Esophagus squamous epithelium (tissue), 5 donors: ENCODE measurements at places on chromosomes 11 and 22.

DNA sequence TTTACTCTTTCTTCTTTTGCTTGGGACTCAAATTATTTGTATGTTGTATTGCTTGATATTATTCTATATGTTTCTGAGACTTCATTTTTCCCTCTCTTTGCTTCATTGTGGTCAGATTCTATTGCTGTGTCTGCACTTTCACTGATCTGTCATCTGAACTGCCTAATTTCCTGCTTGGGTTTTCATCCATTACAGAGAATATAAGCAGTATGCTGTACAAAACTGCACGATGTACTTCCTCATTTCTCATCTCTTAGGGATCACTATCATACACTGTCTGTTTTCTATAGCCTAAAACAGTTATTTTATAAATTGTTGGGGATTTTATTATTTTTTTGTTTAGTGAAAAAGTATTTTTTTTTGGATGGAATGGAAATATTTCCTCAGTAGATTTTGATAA lies 736.7 kb upstream of the ANO5 start:
- no peak for DNase-seq

DNA sequence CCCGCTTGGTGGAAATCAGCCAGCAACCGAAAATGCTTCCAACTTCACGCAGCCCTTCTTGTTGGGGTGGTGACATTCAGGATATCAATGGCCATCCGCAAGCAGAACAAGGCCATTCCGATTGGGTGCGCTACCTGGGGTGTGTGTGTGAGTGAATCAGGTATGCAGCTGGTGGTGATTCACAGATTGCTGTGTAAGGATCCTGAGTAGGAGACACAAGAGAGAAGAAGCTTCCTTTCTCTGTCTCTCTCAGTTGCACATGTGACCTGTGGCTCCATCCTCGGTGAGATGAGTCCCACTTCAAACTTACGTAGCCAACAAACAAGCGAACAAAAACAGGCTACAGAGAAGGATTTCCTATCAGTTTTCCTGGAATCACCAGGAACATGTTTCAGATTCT lies 9.6 kb upstream of the TMEM184B start:
- DNase-seq: no peak

GRCh38 chr22:46124383-46125144 lies 25.8 kb upstream of the PPARA start:
- DNase-seq: no peak

GRCh38 chr11:1530686-1531448 lies 41.2 kb downstream of the DUSP8 start:
- DNase-seq: no peak

- DNase-seq: no peak
These were observed 133.2 kb downstream of the DSCAML1 start for GRCh38 chr11:117663821-117664220.

DNA sequence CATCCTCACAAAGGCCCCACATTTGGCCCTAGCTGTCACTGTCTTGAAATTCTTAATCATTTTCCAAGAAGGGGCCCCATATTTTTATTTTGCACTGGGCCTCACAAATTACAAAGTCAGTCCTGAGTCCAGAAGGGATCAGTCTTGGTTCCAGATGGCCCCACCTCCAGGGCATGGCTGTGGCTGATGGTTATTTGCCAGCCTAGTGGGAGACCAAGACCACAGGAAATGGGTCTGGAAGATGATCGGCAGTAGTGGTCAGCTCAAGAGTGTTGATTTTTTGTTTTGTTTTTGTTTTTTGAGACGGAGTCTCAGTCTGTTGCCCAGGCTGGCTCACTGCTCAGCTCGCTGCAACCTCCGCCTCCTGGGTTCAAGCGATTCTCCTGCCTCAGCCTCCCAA lies 47.1 kb upstream of the EMID1 start:
- DNase-seq: no peak

GRCh38 chr11:66818231-66818955 lies 24.8 kb upstream of the RCE1 start:
- DNase-seq: no peak

GRCh38 chr11:95387325-95387724 lies 156.3 kb upstream of the SESN3 start:
- no peak for DNase-seq

DNA sequence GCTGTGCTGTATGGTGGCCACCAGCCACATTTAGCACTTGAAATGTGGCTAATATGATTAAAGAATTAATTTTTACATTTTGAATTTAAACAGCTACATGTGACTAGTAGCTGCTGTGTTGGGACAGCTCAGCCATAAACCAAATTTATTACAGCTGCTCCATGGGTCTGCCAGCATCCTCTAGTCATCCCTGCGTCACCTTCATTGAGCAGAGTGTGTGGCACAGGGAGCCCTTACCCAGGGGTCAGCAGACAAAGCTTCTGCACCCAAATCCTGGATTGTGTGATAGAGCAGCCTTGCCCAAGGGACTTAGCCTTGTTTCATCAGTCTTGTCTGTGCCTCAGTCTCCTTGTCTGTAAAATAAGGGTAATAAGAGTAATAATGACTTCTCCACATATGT lies 19.4 kb upstream of the ACCSL start:
- no peak for DNase-seq

- no peak for DNase-seq
These were observed 33.3 kb upstream of the NNMT start for GRCh38 chr11:114262681-114263512.

DNA sequence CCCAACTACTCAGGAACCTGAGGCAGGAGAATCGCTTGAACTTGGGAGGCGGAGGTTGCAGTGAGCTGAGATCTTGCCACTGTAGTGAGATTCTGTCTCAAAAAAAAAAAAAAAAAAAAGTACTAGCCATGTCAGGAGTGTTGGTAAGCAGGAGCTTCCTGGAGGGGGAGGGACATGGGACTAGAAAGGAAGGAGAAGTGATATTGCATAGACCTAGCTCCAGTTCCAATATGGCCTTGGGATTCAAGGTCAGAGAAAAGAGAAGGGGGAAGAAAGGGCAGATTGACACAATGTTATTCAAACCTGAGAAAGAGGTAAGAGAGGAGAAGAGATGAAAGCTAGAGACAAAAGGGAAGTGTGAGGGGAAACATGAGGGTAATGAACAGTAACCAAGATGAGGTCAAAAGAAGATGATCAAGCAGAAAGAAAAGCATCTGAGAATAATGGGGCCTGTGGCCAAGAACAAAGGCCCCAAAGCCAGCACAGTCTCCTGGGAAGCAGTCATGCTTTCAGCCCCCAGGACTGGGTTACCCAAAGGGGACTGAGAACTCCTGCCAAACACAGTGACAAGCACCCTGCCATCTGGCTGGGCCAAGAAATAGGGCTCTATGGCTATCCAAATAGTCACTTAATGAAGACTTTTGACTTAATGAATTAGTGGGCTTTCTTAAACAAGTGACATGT lies 51.7 kb upstream of the FTH1 start:
- DNase-seq: no peak

GRCh38 chr11:60951904-60952741 lies at the start of gene SLC15A3:
Gene SLC15A3, minus strand, starts transcription at chr11:60952176. Its CDS starts 625 bp downstream, at chr11:60951551.
- DNase-seq: peak; percentile 65

- no peak for DNase-seq
These were observed 796 bp downstream of the POLDIP3 start for GRCh38 chr22:42613872-42614301.

DNA sequence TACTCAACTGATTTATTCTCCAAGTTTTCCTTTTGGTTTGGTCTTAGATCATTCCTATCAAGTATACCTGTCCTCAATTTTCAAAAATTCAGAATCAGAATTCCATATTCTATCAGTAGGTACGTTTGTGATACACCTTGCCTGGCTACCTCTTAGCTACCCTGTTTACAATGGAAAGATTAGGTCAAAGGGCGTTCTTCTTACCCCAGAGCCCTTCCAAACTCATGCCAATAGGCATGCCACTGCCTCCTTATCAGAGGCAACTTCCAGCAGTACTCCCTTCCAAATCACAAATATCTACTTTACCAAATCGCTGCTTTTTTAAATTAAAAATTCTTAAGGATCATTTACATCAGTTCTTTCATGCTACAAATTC lies 1.0 kb downstream of the PATL1 start:
- no peak for DNase-seq

DNA sequence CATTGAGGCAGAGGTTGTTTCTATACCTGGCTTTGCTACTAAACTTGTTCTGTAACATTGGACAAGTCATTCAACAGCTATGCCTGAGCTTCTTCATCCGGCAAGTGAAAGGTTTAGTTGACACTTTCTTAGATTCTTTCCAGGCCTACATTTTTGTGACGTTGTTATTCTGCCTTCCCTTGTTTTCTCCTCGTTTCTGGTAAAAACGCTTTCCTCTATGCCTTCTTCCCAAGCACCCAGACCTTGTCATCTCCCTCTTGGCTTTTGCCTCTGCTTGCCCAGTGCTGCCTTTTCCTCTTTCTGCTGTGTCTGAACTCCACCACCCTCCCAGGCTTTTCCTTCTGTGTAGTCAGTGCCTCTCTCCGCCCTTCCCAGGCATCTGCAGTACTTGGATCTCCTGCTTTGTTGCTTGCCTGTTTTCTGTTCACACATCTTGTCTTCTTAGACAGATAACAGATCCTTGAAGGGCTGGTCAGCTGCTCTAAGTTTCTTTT lies 1.4 kb upstream of the AMOTL1 start:
- no peak for DNase-seq

DNA sequence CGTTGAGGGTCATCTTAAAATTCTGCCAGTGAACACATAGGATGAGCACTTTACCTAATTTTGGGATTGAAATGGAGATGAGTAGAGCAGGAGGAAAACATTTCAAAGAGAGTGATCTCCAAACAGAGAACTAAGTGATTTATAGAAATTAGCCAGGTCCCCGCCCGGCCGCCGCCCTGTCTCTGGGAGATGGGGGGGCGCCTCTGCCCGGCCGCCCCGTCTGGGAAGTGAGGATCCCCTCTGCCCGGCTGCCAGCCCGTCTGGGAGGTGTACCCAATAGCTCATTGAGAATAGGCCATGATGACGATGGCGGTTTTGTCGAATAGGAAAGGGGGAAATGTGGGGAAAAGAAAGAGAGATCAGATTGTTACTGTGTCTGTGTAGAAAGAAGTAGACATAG lies 276.7 kb upstream of the C11orf87 start:
- no peak for DNase-seq

- no peak for DNase-seq
These were observed 15.3 kb upstream of the BAIAP2L2 start for GRCh38 chr22:38125751-38126201.

- DNase-seq: no peak
These were observed 92.0 kb downstream of the SGSM3 start for GRCh38 chr22:40462195-40462984.

- DNase-seq: no peak
These were observed 25.8 kb upstream of the P2RY2 start for GRCh38 chr11:73192272-73192671.

GRCh38 chr22:17780116-17780740 lies 6.0 kb upstream of the BID start:
- DNase-seq: no peak

DNA sequence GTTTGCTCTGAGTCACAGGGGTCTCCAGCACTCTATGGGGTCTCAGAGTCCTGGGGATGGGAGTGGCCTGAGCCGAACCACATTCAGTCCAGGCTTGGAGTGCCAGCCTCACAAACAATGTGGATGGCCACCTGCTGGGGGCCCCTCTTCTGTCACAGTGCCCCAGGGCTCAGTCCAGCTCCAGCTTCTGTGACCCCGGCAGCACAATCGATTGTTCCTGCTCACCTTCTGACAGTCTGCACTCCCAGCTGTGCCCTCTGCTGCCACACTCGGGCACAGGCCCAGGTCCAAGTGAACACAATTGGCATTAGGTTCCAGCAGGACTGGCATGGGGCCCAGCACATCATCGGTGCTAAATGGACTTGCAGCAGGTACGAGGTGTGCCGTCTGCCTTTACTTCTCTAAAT lies 84.8 kb downstream of the TP53I11 start:
- no peak for DNase-seq

DNA sequence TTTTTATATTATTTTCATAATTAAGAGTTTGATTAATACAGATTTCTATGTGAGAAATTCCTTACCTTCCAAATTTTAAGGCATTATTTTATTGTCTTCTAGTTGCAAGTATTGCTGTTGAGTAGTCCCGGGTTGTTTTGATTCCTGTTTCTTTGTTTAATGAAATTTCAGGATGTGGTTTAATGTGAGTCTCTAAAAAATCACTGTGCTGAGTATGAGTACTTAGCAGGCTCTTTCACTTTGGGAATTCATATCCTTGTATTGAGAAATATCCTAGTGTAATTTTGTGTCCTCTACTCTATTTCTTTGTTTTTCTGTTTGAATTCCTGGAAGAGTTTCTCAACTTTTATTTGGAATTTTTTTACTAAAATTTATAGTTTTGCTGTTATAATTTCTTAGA lies 113.2 kb downstream of the TMEM135 start:
- no peak for DNase-seq

- DNase-seq: no peak
These were observed 1.5 kb downstream of the MCHR1 start for GRCh38 chr22:40680819-40681183.

- no peak for DNase-seq
These were observed 443.7 kb downstream of the TBC1D22A start for GRCh38 chr22:47206164-47206563.

GRCh38 chr11:100865443-100866065 lies 178.5 kb downstream of the ARHGAP42 start:
- no peak for DNase-seq

GRCh38 chr22:41931701-41932269 lies 5.2 kb upstream of the TNFRSF13C start:
- DNase-seq: no peak

DNA sequence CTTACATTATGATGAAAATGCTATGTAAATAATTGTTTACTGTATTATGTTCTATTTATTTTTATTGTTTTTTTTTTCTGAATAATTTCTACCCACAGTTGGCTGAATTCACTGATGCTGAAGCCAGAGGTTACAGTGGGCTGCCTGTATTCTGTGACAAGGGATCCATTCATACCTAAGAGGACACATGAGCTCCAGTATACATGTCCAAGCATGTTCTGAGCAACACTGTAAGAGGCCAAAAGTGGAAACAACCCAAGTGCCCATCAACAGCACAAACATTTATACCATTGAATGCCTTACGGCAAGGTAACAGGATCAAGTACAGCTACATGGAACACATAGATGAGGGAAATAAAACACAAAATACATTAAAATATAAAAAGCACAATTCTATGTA lies 1.4 kb upstream of the SRSF8 start:
- DNase-seq: no peak

GRCh38 chr11:68735125-68735524 lies 16.2 kb downstream of the TESMIN start:
- DNase-seq: no peak

DNA sequence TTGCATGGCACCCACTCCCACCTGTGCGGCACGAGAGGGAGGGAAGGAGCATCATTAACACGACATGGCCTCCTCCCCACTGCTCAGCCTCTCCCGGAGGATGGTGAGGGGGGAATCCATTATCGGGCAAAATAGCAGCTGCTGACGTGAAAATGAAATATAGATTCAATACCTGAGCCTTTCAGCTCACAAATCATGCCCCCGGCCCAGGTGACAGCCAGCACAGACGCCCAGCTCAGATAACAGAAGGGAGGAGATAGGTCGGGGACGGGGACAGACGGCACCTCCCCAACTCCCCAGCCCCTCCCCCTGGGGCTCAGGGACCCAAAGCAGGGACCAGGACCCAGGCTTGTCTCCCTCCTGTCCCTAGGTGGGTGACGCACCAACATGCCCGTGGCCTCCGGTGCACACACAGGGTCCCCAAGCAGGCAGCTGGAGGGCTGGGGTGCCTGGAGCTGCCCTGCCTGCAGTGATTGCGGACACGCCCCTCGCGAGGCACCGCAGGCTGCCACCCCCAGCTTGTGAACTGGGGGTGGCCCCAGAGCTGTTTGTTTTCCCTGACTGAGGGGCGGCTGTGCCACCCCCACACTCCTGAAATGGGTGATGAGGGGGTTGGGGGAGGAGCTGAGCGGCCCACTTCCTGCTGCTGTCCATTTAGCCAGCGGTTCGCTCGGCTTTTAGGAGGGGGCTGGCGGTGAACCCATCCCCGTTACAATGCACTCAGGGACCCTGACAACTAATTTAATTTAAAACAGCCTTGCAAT lies 31.7 kb downstream of the FLRT1 start:
- no peak for DNase-seq
